ENCODE measurements at places on chromosomes 2 and 18.

- DNase-seq: no peak
Observed at GRCh38 chr18:75134611-75134975, 74.3 kb downstream of the PTGR3 start.

DNA sequence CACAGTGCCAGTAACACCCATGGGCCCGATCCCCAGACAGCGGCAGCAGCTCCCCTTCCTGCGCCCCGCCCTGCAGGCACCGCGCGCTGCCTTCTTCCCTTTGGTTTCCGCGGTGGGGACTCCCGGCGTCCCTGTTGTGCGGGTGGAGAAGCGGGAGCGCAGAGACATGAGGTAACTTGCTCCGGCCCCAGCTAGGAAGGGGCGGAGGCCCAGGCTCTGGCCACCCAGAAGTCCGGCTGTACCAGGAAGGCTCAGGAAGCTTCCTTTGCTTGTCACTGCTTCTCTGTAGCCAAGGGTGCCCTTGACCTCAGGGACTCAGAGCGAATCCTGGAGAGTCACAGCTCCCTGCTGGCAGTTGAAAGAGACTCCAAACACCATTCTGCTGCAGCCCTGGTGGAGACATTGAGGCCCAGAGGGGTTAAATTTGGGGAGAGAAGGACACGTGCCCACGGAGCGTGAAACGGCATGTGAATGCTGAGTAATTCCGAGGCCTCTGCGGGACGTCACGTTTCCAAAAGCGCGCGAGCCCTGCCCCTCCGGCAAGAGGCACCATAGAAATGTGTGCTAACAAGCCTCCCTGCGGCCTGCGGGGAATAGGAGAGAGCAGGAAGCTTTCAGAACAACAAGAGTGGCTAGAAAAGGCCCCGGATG lies 6.7 kb upstream of the ADCY3 start:
- DNase-seq: no peak

- no peak for DNase-seq
Observed at GRCh38 chr2:85549826-85550225, 10.9 kb downstream of the MAT2A start.

DNA sequence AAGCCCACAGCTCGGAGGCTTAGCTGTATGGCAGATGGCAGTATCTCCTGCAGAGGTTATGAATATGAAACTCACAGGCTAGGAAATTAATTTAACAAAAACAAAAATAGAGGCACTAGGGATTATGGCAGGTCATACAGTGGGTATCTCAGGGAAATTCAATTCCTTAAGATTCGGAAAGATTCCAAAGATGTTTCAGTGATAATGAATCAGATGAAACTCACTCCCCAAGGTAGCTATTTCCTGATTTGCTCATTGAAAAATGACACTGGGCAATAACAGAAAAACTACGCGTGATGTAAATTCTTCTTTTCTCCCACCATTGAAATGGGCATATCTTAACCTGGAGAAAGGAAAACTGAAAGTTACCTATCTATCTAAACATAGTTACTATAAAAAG lies 414.1 kb downstream of the STK39 start:
- no peak for DNase-seq

GRCh38 chr2:68333009-68333408 lies 13.3 kb upstream of the CNRIP1 start:
- no peak for DNase-seq

DNA sequence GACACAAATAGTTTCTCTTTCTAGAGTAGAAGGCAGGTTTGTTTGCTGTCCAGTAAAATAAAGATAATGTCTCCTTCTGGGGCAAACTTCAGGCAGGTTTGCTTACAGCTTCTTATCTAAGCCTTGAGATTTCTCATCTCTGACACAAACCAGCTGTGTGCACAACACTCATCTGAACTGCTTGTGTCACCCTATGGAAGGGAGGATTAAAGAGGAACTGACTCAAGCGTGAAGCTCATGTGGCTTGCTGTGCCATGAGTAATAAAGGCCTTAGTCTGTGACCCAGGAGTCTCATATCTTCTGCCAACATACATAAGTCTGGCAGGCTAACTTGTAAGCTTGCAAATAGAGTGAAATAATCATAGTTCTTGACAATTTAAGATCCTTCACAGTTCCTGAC lies 24.2 kb upstream of the CPO start:
- no peak for DNase-seq

- no peak for DNase-seq
Observed at GRCh38 chr2:100791294-100791935, 28.5 kb upstream of the NPAS2 start.

GRCh38 chr2:28108143-28108542 lies 217.6 kb downstream of the BABAM2 start:
- DNase-seq: no peak

GRCh38 chr2:209424199-209424701 lies 403 bp downstream of the MAP2 start:
- DNase-seq: peak; percentile 34

DNA sequence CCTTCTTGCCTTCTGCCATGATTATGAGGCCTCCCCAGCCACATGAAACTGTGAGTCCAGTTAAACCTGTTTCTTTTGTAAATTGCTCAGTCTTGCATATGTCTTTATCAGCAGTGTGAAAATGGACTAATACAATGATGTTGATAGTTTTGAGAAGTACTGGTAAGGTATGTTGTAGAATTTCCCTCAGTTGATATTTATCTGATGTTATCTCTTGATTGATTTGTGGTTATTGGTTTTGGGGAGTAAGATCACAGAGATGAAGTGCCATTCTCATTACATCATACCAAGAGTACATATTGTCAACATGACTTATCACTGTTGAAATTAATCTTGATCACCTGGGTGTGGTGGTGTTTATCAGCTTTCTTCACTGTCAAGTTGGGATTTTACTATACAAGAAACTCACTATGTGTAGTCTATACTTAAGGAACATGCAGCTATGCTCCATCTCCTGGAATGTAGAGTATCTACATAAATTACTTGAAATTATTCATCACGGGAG lies 5.1 kb upstream of the SPAG16 start:
- no peak for DNase-seq

GRCh38 chr2:7566382-7566881 lies 649.2 kb downstream of the RNF144A start:
- DNase-seq: no peak

- DNase-seq: no peak
Observed at GRCh38 chr2:24929230-24929629, 9.2 kb upstream of the ADCY3 start.

- DNase-seq: no peak
Observed at GRCh38 chr2:8693157-8693821, 11.4 kb downstream of the ID2 start.

DNA sequence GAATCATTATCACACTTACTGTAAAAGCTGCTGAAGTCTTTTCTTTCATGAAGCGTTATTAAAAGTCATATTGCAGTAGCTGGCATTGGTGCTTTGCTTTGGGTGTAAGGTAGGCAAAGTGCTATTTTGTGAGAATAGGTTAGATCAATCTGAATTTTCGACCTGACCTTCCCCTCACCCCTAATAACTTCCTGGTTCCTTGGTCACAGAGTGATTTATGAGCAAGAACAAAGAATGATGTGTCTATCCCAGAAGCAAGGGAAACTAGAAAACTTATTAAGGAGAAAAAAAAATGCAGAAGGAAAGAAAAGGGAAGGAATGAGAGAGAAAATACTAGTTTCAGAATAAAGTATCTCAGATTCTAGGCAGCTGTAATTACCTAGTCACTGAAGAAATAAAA lies 163.1 kb upstream of the MEIS1 start:
- no peak for DNase-seq
